ENCODE measurements at places on chromosomes 2 and 18. TPM values are rescaled to one million over a fixed set of nuclear protein-coding genes. Genes with fewer than 3 reads are reported as not detected.
A peak's percentile ranks its signal among the peaks of the same experiment; 100 is the strongest.

C2orf78 gene
- total RNA-seq: not detected

SALL3 gene
- total RNA-seq: not detected

VAMP8 gene
- not detected for total RNA-seq

TRIM43 gene
- total RNA-seq: not detected

MYO5B gene
- 0.30 TPM for total RNA-seq

RANBP2 gene
- 78.2 TPM for total RNA-seq

EEF1B2 gene
- total RNA-seq: 565 TPM

GCC2 gene
- total RNA-seq: 27.2 TPM

SGO2 gene
- 37.3 TPM for total RNA-seq

LYPD6 gene
- 1.8 TPM for total RNA-seq

DNA sequence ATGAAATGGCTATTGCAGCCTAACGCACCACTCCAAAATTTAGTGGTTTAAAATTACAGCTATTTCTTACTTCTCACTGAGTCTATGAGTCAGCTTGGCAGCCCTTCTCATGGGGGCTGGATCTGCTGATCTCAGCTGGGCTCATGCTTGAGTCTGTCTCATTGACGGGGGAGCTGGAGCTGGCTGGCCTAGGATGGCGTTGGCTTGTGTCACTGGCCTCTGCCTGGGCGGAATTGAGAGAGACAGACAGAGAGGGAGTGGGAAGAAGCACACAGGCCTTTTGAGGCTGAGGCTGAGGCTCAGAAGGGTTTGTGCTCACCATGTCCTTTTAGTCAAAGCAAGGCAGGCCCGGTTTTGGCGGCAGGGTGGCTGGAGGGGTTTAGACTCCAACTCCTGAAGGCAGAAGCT, 412.1 kb upstream of the MYT1L start:
- peak; percentile 17 for DNase-seq
- no peaks in the 10 kb centered on the region for H3K36me3 ChIP-seq
- no peaks in the 10 kb centered on the region for H3K27me3 ChIP-seq

GRCh38 chr2:130351711-130352110, 4.1 kb upstream of the PTPN18 start:
- no peak for DNase-seq
- H3K36me3 ChIP-seq: peaks cover 14% of the 10 kb centered on the region
- H3K4me1 ChIP-seq: no peaks in the 10 kb centered on the region
- no peaks in the 10 kb centered on the region for H3K27me3 ChIP-seq

GRCh38 chr2:44097322-44097907, 71.3 kb upstream of the PPM1B start:
- H3K4me3 ChIP-seq: no peak overlapping the region
- H3K27me3 ChIP-seq: no peaks in the 10 kb centered on the region
- no peak for DNase-seq
- H3K27ac ChIP-seq: no peak overlapping the region

GRCh38 chr2:1907849-1908533, 163.7 kb upstream of the PXDN start:
- no peaks in the 10 kb centered on the region for H3K36me3 ChIP-seq
- no peak overlapping the region for H3K27ac ChIP-seq
- H3K27me3 ChIP-seq: no peaks in the 10 kb centered on the region
- H3K4me1 ChIP-seq: no peaks in the 10 kb centered on the region

DNA sequence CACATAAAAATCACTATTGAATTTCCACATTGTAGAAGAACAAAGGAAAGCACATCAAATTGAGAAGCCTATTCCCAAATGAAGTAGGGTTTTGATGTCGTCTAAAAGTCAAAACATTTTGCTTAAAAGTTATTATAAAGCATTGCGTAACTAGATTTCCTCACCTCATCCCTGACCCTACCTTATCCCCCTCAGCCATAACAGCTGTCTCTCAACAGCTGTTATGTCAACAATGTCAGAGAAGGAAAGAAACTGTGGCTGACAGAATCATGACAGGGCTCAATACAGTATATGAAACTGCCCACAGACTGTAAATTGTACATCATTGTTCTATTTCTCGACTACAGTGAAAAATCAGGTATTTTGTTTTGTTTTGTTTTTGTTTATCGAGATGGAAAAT, 63.0 kb upstream of the ACVR1C start:
- H3K27me3 ChIP-seq: no peaks in the 10 kb centered on the region
- H3K36me3 ChIP-seq: no peaks in the 10 kb centered on the region
- no peak overlapping the region for H3K4me3 ChIP-seq
- no peak for DNase-seq

DNA sequence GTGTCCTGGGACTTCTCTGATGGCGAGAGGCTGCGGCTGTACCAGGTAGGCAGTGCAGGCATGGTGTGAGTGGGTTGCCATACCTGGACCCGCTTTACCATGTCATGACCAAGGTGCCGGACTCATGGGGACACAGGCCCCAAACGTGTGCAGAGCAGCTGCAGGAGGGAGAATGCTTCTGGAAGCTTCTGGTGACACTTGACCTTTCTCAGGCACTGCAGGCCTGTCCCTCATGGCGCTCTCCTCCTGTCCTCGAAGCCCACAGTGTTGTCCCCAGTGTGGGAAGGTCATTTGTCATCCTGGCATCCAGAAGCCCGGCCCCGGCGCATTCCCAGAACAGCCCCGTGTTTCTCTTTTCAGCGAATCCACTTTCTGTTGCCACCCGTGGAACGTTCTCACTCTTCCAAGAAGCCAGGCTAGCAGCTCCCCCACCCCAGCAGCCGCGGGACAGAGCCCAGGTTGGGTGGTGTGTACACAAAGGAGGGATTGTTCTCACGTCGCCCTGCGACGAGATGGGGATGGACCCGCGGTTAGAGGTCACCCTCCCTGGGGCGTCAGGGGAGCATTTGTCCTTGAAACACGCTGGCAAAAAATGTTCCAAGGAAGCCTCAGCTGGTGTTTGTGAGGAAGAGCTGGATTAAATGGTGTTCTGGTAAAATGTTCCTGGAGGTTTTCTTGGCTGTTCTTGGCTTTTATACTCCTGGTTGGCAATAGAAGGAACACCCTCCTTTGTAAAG, 43.7 kb downstream of the SH3BP4 start:
- no peak overlapping the region for H3K4me3 ChIP-seq
- DNase-seq: no peak
- peaks cover 10% of the 10 kb centered on the region for H3K4me1 ChIP-seq
- no peaks in the 10 kb centered on the region for H3K27me3 ChIP-seq
- H3K36me3 ChIP-seq: no peaks in the 10 kb centered on the region

GRCh38 chr2:134623796-134624195, 95.0 kb downstream of the TMEM163 start:
- no peaks in the 10 kb centered on the region for H3K4me1 ChIP-seq
- DNase-seq: no peak

- no peaks in the 10 kb centered on the region for H3K27me3 ChIP-seq
- no peak for DNase-seq
- no peak overlapping the region for H3K4me3 ChIP-seq
- no peak overlapping the region for H3K27ac ChIP-seq
These were observed 32.7 kb upstream of the FAM124B start for GRCh38 chr2:224434618-224435017.

GRCh38 chr2:196737046-196737445, 62.4 kb downstream of the GTF3C3 start:
- peaks cover 8% of the 10 kb centered on the region for H3K36me3 ChIP-seq
- DNase-seq: no peak
- no peaks in the 10 kb centered on the region for H3K4me1 ChIP-seq
- H3K27ac ChIP-seq: no peak overlapping the region

GRCh38 chr2:12071318-12071717, 324.9 kb downstream of the LPIN1 start:
- H3K36me3 ChIP-seq: no peaks in the 10 kb centered on the region
- H3K27ac ChIP-seq: peak overlapping the region; percentile 33
- no peaks in the 10 kb centered on the region for H3K27me3 ChIP-seq

GRCh38 chr18:21179590-21180220, 62.3 kb upstream of the GREB1L start:
- no peak overlapping the region for H3K27ac ChIP-seq
- no peak overlapping the region for H3K4me3 ChIP-seq
- DNase-seq: peak; percentile 74
- H3K27me3 ChIP-seq: no peaks in the 10 kb centered on the region
- H3K4me1 ChIP-seq: no peaks in the 10 kb centered on the region

DNA sequence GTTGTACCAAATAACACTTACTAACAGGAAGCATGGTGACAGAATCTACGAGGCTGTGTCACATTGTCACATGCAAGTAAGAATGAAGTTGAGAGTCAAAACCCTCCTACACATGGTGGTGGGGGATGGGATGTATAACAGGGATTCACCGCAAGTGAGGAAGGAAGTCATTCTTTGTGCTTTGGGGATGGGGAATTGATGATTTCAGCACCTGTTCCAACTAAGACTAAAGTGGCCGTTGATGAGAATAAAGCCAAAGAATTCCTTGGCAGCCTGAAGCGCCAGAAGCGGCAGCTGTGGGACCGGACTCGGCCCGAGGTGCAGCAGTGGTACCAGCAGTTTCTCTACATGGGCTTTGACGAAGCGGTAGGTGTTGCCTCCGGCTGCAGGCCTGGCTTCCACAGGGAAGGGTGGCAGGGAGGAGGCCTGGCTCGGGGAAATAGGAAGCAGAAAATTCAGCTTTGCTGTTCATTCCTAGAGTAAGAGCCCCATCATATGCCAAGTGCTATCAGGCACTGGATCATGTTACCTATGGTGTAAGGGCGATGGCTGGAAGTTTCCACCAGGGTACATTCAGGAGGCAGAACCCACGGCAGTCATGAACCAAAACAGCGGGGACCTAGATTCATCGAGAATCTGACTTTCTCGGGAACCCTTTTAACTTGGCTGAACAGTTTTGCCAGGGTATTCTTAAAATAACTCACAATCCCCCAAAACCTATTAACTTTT, 120.3 kb downstream of the UXS1 start:
- H3K36me3 ChIP-seq: no peaks in the 10 kb centered on the region
- no peak overlapping the region for H3K4me3 ChIP-seq
- H3K27ac ChIP-seq: no peak overlapping the region

GRCh38 chr2:75277111-75277510, 77.8 kb upstream of the TACR1 start:
- peak overlapping the region; percentile 76 for H3K27ac ChIP-seq
- DNase-seq: peak; percentile 75
- no peaks in the 10 kb centered on the region for H3K36me3 ChIP-seq
- peak overlapping the region; percentile 13 for H3K4me3 ChIP-seq

DNA sequence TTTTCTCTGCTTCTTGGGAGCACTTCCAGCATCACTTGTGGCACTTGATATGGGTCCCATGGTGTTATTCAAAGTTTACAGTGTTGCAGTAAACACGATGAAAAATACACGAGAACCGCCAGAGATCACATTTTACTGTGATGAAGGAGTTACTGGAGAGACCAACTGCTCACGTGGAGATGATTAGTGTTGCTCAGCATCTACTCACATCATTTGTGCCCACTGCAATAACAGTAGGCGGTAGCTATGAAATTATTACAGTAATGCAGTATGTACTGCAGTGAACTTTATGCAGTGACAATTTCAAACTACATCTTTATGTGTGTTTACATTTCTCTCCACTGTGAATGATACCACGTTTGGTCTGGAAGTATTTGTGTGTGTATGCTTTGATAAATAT, 93.5 kb downstream of the SLC4A3 start:
- no peak overlapping the region for H3K4me3 ChIP-seq
- no peaks in the 10 kb centered on the region for H3K4me1 ChIP-seq
- H3K27ac ChIP-seq: no peak overlapping the region
- DNase-seq: no peak
- no peaks in the 10 kb centered on the region for H3K36me3 ChIP-seq

DNA sequence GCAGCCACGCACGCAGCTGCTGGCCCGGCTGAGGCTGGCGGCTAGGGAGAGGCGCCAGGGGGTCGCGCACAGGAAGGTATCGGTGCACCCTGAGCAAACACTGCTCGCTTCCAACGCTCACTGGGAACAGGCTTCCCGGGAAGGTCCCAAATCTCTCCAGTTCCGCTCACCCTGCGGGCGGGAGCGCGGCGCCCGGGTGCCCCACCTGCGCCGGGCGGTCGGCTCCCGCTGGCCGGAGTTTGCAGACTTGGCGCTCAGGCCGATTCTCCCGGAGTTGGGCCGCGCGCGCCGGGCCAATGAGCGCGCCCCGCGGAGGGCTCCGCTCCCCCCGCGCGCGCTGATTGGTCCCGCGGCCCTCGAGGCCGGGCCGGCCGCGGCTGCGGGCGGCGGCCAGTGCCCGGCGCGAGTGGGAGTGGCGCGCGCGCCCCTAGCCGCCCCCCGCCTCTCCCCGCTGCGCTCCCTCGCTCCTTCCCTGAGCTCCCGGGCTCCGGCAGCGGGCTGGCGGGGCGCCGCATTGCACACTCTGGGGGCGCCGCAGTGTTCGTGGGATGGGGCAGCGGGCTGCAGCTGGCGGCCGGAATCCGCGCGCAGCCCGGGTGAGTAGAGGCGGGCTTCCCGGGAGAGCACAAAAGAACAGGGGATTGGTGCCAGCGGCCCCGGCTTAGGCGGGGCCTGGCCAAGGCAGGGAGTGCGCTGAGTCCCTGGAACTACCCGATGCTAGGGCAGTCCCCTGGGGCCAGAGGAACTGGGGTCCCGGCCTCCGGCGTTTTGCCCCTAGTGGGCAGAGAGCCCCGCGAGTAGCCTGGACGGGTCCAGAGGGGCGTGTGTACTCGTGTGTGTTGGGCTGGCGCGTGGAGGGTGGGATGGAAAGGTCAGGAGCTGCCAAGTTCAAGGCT, at the start of gene LYPD6:
Gene LYPD6 (plus strand): TSS at position 461 of the 896 bp plus-strand sequence. CDS start 107,122 bp downstream, outside the sequence.
- peak; percentile 73 for DNase-seq
- no peaks in the 10 kb centered on the region for H3K36me3 ChIP-seq
- H3K27ac ChIP-seq: no peak within 1 kb of the TSS
- H3K4me3 ChIP-seq: peak within 1 kb of the TSS; percentile 60

- H3K4me1 ChIP-seq: no peaks in the 10 kb centered on the region
- no peaks in the 10 kb centered on the region for H3K27me3 ChIP-seq
- H3K27ac ChIP-seq: no peak overlapping the region
- H3K36me3 ChIP-seq: no peaks in the 10 kb centered on the region
- DNase-seq: no peak
These were observed 160.2 kb downstream of the NCK2 start for GRCh38 chr2:105904938-105905337.

DNA sequence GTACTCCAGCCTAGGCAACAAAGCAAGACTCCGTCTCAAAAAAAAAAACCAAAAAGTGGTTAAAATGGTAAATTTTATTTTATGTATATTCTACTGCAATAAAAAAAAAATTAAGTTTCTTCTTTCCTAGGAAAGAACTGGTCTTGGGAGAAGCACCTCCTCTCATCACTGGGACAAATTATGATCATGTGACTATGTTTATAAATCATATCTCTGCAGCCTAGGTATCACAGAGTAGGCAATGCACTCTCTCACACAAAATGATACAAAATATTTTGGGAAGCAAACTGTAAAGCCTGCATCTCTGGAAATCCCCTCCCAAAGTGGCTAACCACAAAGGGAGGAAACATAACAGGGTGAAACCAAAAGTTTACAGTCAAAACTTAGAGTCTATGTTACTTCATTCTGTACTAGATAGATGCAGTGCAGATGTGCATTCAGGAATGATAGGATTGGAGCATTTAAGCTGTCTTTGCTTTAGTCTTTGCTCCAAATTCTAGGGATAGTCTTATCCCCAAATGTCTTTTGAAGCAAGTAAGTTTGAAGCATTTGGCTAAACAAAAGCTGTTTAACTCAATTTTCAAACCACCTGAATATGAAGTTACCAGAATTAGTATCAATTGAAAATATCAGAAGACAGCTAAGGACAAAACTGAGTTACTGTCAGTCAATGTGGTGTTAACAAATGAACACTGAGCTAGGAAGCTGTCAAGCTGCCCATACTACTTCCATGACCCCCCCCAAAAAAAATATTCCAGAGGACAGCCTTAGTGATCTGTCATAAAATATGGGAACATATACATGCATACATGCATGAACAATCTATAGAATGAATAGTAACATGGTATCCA, 21.1 kb upstream of the MALT1 start:
- no peak for DNase-seq
- no peaks in the 10 kb centered on the region for H3K27me3 ChIP-seq
- H3K27ac ChIP-seq: no peak overlapping the region
- H3K4me1 ChIP-seq: no peaks in the 10 kb centered on the region
- no peak overlapping the region for H3K4me3 ChIP-seq
- H3K36me3 ChIP-seq: no peaks in the 10 kb centered on the region
